Activated T-helper 1 cell treated with anti-CD3 and anti-CD28 coated beads, Interleukin-12 subunit alpha, Interleukin-12 subunit beta, Interleukin-2, Interleukin-4 antibody, amounts not matched to agents 30 ng/mL and 10 ng/mL and 1 ng/mL, durations not matched to agents 14 hours and 24 hours and 36 hours (primary cell): ENCODE measurements at places on chromosomes 16 and 17.

DNA sequence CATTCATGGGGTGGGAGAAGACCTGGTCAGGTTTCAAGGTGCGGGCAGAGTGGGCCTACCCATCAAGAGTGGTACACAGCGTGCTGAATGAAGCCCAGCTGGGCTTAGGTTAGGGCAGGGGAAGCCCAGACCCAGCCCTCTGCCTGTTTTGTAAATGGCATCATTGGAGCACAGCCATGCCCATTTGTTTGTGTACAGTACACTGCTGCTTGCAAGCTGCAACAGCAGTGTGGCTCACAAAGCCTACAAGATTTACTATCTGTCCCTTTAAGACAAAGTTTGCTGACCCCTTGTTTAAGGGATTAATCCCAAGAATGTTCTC, 230.1 kb upstream of the TNRC6C start:
- DNase-seq: no peak
- no peaks in the 10 kb centered on the region for H3K36me3 ChIP-seq
- H3K27ac ChIP-seq: no peak overlapping the region
- peaks cover 34% of the 10 kb centered on the region for H3K27me3 ChIP-seq
- H3K4me3 ChIP-seq: no peak overlapping the region

- H3K36me3 ChIP-seq: peaks cover 24% of the 10 kb centered on the region
- H3K4me1 ChIP-seq: no peaks in the 10 kb centered on the region
- no peak overlapping the region for H3K27ac ChIP-seq
- no peak overlapping the region for H3K4me3 ChIP-seq
These were observed 8.9 kb upstream of the MYH11 start for GRCh38 chr16:15865742-15866141.

DNA sequence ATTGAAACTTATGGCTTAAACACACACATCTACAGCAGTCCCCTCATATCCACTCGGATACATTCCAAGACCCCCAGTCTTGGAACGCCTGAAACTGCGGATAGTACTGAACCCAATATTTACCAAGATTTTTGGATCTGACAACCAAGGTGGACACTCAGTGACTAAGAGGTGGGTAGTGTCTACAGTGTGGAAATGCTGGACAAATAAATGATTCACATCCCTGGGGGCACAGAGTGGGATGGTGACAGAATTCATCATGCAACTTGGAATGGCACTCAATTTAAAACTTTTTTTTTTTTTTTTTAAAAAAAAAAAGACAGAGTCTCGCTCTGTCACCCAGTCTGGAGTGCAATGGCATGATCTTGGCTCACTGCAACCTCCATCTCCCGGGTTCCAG, 54.2 kb upstream of the TRAP1 start:
- DNase-seq: no peak
- no peak overlapping the region for H3K27ac ChIP-seq
- no peaks in the 10 kb centered on the region for H3K4me1 ChIP-seq
- H3K4me3 ChIP-seq: no peak overlapping the region
- H3K27me3 ChIP-seq: no peaks in the 10 kb centered on the region
- peaks cover 42% of the 10 kb centered on the region for H3K36me3 ChIP-seq

DNA sequence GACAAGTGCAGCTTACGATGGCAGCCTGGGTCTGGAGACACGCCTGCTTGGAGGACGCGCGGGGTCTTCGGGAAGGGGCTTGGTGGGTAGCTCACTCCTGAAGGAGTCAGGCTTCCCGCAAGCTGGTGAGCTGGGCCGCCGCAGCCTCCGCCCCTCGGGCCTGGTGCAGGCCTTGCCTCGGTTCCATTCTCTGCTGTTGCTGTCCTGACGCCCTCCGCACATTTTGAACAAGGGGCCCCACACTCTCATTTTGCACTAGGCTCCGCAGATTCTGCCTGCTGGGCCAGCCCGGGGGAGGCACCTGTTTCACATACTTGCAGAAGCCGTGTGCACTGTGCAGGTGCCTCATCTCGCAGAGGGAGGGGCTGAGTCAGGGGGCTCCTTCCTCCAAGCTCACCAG, 31.9 kb upstream of the CBX4 start:
- H3K27ac ChIP-seq: no peak overlapping the region
- no peaks in the 10 kb centered on the region for H3K36me3 ChIP-seq
- DNase-seq: no peak
- H3K27me3 ChIP-seq: no peaks in the 10 kb centered on the region
- H3K4me1 ChIP-seq: peaks cover 16% of the 10 kb centered on the region

- H3K27me3 ChIP-seq: peaks cover 5% of the 10 kb centered on the region
- no peak for DNase-seq
These were observed 24.2 kb downstream of the FAM20A start for GRCh38 chr17:68576811-68577496.

- H3K27me3 ChIP-seq: no peaks in the 10 kb centered on the region
- H3K27ac ChIP-seq: no peak overlapping the region
- no peaks in the 10 kb centered on the region for H3K4me1 ChIP-seq
- H3K4me3 ChIP-seq: no peak overlapping the region
These were observed 196.7 kb downstream of the CDH11 start for GRCh38 chr16:64925166-64925565.

GRCh38 chr16:78762222-78762621, 662.8 kb downstream of the WWOX start:
- H3K27me3 ChIP-seq: peaks cover 4% of the 10 kb centered on the region
- H3K4me3 ChIP-seq: no peak overlapping the region
- no peak for DNase-seq
- H3K36me3 ChIP-seq: no peaks in the 10 kb centered on the region
